ENCODE measurements at places on chromosomes 2 and 18. TPM values are rescaled to one million over a fixed set of nuclear protein-coding genes. Genes with fewer than 3 reads are reported as not detected.

The ZCCHC2 gene
- polyA plus RNA-seq: 5.9 TPM

The NXPH2 gene
- polyA plus RNA-seq: 5.4 TPM

DNA sequence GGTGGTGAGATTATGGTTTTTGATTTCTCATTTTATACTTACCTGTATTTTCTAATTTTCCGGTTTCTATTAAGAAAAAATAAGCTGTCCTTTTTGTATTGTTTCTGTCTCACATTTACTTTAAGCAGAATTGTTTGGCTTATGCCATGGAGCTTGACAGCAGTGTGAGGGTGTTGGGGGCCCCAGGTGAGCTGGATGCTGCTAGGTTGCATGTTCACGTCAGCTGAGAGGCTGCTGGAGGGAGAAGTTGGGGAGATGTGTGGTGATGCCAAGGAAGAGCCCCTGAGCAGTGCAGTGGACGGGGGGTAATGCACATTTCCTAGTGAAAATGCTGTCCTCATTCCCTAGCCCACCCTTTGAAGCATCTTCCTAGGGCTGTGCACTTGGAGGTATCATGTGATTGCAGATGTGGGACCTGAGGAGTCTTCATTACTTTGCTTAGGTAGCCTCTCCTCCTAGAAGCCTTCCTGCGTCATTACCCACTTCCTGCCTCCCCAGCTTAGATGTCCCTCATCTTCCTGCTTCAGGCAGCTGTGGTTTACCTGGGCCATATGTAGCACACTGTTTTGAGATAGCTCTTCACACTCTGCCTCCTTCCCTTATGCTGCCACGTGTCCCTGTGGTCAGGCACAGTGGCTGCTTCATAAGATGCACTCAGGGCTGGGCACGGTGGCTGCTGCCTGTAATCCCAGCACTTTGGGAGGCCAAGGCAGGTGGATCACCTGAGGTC is 16.2 kb downstream of the ATG16L1 start:
- DNase-seq: no peak

DNA sequence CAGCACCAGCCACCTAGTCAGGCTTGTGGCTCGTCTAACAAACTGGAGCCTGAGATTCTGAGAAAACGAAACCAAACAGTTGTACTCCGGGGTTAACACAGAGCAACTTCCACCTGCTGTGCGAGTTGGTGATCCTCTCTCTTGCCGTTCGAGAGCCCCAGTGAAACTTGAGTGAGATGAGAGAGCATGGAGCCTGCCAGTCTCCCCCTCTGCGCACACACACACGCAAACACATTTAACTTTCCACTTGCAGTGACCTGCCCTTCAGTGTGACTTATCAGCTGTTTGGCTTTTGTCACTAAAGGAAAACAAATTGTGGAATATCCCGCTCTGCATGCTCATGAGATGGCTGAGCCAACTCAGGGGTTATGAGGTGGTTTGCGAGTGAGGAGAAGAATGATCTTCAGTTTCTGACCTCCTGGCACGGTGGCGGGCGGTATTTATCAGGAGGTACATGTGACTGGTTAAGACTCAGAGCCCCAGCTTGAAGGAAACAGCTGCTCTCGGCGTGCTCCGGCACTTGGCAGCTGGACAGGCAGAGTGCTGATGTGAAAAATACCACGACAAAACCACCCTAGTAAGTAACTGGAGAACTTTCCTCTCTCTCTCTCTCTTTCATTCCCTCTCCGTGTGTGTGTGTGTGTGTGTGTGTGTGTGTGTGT is at the start of gene RASGRP3:
TSS of gene RASGRP3 (plus strand) at position 519 of the 662 bp plus-strand sequence. CDS start 38,488 bp downstream, outside the sequence.
- DNase-seq: peak; percentile 86

- peak; percentile 82 for DNase-seq
Measured at GRCh38 chr18:6482198-6482977, 67.7 kb upstream of the L3MBTL4 start.

DNA sequence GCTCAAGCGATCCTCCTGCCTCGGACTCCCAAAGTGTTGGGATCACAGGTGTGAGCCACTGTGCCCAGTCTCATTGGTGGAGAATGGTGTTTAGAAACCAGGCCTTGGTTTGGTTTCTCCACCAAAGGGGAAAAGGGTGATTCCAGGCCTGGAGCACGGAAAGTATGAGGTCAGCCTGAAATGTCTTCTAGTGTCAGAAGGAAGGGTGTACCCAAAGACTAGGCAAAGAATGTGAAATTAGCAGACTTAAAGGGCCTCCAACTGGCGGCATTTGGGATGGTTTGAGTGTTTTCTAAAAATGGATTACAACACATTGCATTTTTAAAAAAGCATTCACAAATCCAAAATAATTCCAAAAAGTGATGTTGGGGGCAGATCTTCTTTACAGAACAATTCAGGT is 139.6 kb downstream of the SH3BP4 start:
- DNase-seq: peak; percentile 18

- no peak for DNase-seq
Measured at GRCh38 chr18:13366131-13366530, 147.6 kb downstream of the LDLRAD4 start.
